ENCODE measurements at places on chromosomes 1 and 21.

DNA sequence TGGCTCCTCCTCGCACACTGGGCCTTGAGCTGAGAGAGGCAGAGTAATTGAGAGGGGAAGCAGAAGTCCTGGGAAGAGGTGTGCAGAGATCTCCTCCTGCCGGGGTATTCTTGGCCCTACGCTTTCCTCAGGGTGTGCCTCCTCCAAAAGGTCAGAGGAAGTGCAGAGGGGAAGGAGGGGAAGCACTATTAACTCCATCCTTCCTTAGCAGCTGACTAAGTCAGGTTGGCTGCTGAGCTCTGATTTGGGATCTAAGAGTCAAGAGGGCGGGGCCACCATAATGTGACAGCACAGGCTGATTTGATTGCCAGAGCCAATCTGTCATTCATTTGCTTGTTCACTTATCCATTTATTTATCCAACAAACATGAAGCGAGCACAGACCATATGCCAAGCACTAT lies 12.3 kb downstream of the ATP2B4 start:
- DNase-seq, result no peak

- DNase-seq, result no peak
Observed at GRCh38 chr1:200909757-200910239, 15.1 kb downstream of the INAVA start.

- DNase-seq, result no peak
Observed at GRCh38 chr1:36217670-36218069, 6.6 kb upstream of the THRAP3 start.

DNA sequence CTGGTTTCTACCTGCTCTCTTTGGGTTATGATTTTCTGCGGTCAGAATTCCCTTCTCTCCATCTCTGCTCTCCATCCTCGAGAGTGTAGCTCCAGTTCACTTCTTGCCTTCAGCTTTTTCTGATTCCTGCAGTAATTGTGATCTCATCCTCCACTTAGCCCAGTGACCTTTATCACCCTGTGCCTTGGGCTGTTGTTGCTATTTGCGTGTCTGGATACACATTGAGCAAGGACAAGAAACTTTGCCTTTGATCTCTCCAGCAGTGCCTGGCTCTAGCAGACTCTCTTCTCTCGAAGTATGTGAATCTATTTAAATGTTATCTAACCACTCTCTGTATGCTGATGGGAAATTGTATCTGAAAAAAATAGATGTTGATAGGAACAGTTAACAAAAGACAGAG lies 76.4 kb upstream of the MARK1 start:
- no peak for DNase-seq

DNA sequence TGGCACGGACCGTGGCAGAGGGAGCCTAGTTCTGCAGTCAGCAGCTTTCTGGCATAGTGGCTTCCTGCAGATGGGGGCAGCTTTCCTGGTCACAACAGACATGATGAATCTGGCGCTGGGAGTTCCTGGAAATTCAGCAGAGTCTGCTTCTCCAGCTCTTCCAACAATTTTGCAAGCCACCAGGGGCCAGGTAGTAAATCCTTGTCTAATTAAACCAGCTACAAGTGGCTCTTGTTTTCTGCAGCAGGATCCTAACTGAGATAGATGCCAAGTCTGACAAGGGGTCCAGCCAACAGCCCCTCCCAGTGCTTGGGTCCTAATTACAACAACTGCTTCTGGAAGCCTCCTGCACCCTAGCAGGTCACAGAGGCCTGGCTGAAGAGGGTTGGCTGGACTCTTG lies 35.8 kb downstream of the TRIM62 start:
- no peak for DNase-seq

All from iPS DF 6.9 (cell line).